Stimulated activated CD4-positive, alpha-beta T cell treated with anti-CD3 and anti-CD28 coated beads, TNF-alpha, amount 100 ng/mL, for 24 hours (primary cell): ENCODE measurements at places on chromosomes 11 and 22.

- DNase-seq = no peak
Measured at GRCh38 chr11:78234006-78234405, 45.3 kb downstream of the USP35 start.

DNA sequence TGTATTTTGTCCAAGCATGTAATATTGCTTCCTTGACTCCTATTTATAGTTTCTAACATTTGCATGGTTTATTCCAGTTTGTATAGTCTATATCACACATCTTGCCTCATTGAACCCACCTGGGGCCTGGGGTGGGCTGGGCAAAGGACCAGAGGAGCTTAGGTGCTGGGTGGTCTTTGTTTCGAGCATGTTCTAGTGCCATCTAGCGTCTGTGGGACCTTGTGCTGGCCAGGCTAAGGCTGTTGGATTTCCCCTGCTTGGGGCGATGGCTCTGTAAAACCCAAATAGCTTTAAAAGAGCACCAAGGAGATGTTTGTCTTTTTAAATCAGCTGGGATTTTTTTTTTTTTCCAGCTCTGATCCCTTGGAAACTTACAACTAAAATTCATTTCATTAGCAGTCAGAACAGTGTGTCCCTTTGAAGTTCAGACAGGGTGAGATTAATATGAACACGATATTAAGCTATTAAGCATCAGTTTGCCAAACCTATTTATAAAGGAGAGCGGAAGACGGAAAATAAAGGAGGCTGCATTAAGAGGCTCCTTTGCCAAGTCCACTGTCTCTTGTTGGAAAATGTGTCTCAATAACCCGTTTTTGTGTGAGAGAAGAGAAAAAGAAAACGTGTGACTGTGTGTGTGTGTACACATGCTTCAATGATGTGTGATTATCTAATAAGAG lies 157.4 kb downstream of the COMMD9 start:
- no peak for DNase-seq

DNA sequence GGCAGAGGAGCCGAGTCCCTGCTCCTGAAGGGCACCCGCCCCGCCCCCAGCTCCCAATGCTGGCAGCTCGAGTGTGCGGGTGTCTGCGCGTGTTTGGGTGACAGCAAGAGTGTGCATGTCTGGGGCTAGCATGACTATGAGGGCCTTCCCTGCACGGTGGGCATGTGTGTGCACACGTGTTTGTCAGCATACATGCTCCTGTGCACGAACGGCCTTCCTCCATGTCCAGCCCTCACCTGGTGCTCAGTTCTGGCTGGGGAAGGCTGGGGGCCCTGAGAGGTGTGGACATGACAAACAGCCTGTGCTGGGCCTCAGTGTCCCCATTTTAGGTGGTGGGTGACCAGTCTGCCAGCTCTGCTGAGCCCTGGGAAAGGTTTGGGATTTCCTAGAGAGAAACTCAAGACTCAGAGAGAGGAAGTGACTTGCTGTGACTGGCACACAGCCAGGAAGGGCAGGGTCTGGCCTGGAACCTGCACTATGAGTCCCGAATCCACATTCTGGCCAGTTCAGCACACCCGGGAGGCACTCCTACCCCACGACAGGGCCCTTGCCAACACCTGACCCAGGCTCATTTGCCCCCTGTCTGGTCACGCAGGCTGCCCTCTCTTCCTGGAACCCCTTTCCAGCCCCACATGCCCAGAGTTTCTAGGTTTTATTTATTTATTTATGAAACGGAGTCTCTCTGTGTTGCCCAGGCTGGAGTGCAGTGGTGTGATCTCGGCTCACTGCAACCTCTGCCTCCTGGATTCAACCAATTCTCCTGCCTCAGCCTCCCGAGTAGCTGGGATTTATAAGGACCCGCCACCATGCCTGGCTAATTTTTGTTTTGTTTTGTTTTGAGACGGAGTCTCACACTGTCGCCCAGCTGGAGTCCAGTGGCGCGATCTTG lies 3.3 kb upstream of the SHISA8 start:
- DNase-seq = no peak

DNA sequence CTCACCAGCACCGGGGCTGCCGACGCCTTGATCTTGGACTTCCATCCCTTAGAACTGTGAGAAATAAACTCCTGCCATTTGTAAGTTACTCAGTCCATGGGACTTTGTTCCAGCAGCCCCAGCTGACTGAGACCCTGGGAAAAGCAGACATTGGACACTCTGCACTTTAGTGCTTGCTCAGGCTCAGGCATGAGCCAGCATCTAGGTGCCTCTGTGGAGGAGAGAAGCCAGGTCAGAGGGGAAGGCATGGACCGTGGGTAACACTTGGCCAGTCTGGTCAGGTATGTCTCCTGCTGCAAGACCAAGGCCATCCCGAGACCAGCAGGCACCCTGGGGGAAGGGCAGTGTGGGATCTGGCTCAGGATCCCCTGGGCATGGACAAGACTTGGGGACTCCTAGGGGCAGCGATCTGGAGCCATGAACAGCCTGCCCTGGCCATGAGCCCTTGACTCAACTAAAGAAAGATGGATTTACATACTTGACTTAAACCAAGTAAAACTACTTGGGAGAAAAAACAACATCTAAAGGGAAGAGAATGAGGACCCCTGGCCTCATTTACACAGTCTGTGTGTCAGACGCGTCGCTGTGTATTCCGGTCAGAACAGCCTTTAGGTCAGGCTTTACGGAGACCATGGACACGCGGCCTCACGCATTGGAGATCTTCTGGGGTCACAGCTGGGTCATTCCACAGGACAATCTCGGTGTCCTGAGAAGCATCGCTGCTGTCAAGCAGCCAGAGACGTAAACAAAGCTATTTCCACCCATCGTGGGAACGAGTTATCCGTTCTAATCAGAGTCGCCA lies 497.1 kb downstream of the BRD1 start:
- DNase-seq = no peak

DNA sequence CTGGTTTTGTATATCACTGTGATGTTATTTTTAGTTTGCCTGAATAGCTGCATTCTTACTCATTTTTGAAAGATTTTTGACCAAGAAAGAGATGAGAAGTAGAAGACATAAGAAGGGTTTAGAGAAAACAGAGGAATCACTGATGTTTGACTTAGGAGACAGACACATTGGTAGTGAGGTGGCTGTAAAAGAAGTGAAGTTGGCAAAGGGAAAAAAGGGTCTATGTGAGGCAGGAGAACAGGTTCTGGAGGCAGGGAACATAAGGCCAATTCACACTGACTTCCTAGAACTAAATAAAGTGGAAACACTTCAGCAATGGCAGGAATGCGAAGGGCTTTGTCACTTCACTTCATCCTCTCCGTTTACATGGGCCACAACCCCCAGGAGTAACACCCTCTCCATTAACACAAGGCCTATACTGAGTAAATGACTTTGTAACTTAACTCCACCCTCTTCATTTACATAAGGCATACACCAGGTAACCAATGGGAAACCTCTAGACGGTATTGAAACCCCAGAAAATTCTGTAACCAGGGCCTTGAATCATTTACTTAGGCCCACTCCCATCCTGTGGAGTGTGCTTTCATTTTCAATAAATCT lies 36.5 kb downstream of the CTSC start:
- no peak for DNase-seq

DNA sequence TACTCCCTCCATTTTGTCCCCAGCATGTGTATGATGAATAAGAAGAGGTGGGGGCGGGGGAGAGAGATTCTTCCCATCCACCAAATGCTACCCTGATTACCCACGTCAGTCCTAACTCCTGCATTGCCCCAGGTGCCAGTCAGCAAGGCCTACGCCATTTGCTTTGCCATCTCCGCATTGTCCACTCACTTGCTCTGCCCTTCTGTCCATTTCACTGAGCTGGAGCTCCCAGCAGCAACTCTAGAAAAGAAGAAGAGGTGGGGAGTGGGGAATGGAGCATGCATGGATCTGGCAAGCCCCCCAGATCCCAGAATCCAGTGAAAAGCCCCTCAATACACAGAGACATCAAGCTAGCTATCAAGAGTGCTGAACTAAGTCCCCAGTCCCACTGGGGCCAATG lies 19.0 kb downstream of the WT1 start:
- DNase-seq = no peak

DNA sequence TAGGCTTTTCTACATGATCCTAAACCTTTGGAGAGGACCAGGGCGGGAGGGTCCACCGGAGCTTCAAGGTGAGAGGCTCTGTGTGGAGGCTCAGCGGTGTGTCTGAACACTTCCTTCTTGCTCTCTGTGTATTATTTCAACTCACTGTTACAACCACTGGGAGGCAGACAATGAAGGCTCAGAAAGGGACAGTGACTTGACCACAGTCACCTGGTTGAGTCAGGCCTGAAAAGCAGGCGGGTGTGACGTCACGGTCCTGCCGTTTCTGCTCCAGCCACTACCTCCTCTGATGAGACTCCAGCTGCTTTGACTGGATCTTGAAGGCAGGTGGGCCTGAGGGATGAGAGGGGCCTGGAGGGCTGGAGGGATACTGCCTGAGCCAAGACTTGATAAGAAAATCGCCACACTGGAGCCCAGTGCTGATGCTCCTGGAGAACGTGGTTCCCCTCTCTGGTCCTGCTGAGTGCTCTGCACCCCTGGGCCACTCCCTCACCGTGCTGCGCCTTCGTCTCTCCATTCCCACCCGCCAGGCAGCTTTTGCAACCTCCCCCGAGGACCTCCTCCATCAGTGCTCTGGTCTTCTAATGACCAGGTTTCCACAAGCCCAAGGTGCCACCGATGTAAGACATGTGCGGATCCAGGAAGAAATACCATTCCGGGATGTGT lies 27.9 kb downstream of the KCNC1 start:
- no peak for DNase-seq

DNA sequence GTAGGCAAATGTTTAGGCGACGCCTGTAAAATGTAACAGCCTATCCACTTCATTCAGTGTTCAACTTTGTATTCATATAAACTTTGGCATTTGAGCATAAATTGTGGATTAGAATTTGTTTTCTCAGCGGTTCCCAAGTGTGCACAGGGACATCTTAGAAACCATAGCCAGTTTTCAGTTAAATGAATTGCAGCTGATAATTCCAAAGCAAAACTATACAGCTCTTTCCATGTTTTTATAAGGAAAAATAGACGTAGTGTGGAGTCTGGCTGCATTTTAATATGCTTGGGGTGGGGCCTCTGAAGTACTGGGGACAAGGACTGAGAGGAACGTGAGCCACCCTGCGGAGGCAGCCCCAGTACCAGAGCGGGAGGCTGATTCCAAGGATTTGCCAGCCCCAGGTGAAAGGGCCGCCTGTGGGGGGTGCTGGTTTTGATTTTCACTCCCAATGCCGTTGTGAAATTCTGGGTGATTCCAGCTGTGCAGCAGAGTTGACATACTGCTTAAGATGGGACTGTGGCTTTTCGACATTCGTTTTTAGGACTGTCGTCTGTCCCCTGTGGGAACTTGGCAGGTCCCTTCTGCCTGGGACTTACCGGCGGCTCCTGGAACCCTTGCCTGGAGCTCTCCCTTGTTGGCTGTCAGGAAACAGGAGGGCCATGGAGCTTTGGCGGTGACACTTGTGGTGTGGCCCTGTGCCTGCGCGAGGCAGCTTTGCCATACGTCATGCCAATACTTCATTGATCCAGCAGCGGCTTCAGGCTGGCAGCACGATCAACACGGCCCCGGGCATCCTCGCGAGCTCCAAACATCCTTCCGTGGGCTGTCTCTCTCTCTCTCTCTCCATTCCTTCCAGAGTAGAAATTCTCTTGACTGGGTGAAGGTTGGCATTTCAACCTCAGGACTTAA lies 370.9 kb downstream of the TBC1D22A start:
- DNase-seq = no peak

- no peak for DNase-seq
Measured at GRCh38 chr22:36700711-36701670, 2.6 kb downstream of the CACNG2 start.
